Non-pigmented ciliary epithelial cell (primary cell): ENCODE measurements at places on chromosomes 13 and 19.

GRCh38 chr19:46591870-46592269, 9.3 kb upstream of the CALM3 start:
- no peak for DNase-seq

GRCh38 chr13:51244637-51245405, 22.6 kb downstream of the FAM124A start:
- DNase-seq = no peak

GRCh38 chr19:19297759-19298158, 22.6 kb downstream of the SUGP1 start:
- DNase-seq = no peak

DNA sequence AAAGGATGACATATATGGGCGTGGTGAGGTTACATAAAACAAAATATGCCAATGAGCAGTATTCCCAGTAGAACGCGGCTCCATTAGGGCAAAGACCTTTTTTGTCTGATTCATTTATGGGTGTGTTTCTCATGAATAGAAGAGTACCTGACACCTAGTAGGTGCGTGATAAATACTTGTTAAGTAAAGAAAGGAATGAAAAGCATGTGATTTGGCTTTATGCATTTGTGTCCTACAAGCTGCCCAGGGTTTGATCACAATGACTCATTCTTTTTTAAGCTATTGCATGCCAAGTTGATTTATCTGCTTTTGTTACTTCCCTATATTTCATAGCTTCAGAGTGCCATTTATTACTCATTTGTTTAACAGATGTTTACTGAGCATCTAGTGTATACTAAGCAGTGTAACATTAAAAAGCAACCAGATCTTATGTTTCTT, 19.1 kb upstream of the KCTD4 start:
- peak; percentile 30 for DNase-seq

DNA sequence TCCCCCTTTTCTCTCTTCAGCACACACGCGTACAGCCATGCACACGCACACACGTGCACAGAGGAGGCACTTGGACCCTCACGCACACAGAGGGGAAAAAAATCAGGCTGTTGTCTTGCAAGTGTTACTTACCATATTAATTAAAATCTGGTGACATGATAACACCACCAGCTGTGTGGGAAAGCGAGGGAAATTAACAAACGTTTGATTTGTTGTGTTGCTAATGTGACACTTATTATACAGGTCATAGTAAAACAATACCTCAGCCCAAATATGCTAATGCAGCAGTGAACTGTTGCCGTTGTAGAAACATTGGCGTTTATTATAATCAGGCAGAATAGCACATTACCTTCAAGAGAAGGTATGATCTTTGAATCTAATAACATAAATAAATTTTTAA, 211.7 kb downstream of the TEX29 start:
- no peak for DNase-seq

DNA sequence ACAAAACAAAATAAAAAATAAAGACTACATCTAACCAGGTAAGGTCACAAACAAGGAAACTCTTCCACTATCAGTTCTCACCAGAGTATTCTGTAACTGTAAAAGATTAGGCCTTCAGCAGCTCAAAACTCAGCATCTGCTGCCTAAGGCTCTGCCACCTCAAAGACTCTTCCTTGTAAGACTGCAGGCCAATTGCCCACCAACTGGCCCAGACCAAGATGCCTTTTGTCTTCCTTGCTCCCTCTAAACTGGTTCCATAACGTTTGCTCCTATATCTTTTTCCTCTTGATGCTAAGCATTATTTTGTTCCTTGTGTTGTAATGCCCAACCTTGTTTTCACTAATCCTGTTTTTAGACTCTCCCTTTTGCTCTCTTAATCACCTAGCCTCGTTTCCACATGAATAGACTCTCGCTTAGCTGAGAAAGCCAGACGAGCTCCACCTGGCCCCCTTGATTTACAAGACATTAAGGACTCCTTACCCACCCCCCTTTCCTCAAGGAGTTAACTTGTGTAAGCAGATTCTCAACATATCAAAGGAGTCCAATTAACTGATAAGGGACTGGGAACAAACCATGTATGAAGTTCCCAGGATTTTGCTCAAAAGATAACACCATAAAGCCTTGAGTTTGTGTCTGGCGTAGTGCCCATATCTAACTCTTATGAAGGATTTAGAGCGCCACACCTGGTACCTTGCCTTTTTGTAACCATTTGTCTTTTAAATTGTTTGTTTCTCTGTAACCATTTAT, 1.5 kb downstream of the ZNF814 start:
- peak; percentile 17 for DNase-seq

DNA sequence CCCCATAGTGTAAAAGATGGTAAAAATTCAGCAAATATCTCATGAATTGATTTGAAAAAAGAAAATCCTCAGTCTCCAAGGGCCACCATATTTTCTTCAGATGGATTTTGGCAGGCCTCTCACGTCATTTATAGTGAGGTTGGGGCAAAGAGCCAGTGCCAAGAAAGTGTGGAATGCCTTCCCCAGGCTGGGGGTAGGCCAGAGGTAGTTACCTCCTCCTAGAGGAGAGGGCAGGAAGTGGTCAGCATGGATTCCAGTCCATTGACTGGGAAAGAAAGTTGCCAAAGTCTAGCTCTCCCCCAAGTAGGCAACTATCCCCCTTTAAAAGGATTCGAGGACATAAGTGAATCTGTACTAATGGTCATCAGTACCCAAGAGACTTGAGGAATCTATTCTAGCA, 68.4 kb upstream of the KCTD4 start:
- no peak for DNase-seq

DNA sequence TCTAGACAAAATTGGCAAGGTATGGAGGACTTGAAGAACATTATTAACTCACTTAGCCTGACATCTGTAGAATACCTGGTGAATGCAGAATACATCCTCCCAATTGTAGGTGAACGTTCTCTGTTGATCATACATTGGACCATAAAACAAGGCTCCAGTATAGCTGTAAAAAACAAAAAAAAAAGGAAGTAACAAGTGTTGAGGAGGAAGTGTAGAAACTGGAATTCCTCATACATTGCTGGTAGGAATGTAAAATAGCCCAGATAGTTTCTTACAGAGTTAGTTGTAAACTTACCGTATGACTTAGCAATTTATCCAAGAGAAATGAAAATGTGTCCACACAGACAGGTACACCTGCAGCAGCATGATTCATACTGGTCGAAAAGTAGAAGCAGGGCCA, 44.8 kb downstream of the TSSK6 start:
- DNase-seq = no peak

GRCh38 chr13:102141625-102142472, 260.0 kb downstream of the FGF14 start:
- DNase-seq = no peak

DNA sequence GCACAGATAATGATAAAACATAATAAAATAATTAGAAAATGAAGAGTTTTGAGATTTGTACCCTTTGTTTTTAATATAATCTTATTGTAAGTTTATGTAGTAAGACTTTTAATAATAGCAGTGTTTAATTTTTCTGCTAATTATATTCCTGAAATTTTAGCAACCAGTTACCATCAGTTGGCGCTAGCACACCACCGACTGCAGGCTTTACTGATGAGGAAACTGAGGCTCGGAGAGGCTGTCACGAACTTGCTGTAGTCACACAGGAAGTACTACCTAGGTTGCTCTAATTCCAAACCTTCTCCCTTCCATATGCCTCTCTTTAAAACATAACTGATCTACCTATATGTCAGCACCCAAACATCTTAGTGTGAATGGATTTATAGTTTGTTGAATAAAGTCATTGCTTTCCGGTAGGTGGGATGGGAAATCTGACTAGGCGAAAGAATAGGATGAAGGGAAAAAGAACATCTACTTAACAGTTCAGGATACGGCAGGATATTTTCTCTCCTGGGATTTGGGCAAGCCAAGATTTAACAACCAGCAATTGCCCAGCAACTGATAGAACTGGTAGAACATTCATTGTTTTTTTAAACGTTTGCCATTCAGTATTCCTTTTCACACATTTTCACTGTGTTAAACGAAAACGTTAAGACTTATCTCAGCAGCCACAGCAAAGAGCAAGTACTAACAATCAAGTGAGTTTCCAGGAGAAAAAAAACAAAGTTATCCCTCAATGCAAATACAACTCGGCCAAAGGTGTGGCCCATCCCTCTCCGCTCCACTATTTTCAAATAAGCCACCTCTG, 822 bp upstream of the RFXAP start:
- DNase-seq = no peak

DNA sequence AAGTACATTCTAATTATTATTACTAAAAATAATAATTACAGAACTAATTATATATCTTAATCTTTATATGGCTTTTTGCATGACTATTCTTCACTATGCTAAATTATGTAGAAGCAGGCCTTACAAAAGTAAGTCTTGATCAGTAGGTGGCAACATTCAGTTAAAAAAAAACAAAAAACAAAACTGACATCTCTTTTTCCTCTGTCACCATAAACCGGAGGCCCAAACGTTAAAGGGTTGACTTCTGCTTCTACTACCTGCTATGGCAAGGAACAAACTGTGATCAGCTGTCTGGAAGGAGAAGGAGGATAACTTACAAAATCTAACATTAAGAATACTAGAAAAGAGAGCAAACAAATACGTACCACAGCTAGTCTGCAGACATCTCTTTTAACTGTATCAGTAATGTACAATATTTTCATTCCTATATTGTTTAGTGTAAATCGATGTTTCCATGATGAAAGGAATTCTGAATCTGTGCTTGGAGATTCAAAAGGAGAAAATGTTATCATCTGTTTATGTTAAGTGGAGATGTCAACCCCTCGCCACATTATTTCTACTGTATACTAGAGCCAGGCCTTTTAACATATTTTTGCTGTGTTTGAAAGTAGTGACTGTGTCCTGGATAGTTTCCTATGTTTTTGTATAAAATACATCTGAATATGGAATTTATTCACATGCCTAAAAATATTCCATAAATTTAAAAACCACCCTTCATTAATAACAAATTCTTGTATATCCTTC, 1525.4 kb downstream of the SLITRK1 start:
- DNase-seq = no peak

DNA sequence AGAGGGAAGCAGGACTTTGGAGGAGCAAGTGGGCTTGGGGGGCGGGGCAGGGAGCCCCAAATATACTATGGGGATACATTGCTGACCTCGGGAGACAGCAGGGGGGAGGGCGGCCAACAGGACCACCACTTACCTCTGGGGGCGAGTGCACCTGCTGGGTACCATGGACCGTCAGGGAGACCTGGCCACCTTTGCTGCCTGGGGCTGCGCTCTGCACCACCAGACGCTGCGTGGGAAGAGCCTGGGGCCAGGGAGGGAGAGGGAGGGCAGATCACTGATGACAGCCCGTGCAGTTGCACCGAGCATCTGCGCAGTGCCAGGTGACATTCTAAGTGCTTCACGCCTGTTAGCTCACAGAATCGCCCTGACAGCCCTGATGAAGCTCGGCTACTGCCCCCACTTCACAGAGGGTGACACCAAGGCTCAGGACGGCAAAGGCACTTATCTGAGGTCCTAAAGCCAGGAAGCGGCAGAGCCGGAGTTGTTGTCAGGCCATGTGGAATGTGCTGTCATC, 24.1 kb downstream of the RFX1 start:
- no peak for DNase-seq

DNA sequence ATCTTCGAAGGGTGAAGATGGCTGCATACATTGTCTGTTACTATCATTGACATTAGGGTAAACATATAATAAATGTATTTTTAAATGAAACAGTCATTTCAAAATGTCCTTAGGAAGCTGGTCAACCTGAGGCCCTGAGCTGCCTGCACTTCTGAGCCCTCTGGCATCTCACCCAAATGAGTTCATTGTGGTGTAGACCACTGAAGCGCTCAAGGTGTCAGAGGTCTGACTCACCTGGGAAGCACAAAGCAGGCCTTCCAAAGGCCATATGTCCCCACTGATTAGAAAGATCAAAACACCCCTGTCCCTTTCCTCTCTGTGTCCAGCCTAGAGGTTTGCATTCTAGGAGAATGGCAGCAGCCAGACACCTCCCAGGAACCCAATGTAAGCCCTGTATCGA, 59.6 kb downstream of the COL4A2 start:
- DNase-seq = no peak

DNA sequence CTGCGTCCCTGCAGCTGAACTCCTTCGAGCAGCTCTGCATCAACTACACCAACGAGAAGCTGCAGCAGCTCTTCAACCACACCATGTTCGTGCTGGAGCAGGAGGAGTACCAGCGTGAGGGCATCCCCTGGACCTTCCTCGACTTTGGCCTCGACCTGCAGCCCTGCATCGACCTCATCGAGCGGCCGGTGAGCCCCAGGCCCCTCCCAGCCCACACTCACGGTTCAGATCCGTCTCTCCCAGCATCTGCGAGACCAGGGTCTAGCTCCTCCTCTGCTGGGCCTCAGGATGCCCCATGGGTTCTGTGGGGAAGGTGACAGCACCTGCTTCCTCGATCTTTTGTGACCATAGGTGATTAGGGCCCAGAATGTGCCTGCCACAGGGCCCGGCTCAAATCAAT, 46.2 kb downstream of the MYH14 start:
- DNase-seq = no peak

GRCh38 chr13:108895220-108895704, 265.9 kb downstream of the MYO16 start:
- no peak for DNase-seq

- DNase-seq = no peak
Observed at GRCh38 chr19:11125994-11126685, 29.4 kb downstream of the SPC24 start.

GRCh38 chr19:4976401-4977298, 7.7 kb downstream of the KDM4B start:
- peak; percentile 83 for DNase-seq

DNA sequence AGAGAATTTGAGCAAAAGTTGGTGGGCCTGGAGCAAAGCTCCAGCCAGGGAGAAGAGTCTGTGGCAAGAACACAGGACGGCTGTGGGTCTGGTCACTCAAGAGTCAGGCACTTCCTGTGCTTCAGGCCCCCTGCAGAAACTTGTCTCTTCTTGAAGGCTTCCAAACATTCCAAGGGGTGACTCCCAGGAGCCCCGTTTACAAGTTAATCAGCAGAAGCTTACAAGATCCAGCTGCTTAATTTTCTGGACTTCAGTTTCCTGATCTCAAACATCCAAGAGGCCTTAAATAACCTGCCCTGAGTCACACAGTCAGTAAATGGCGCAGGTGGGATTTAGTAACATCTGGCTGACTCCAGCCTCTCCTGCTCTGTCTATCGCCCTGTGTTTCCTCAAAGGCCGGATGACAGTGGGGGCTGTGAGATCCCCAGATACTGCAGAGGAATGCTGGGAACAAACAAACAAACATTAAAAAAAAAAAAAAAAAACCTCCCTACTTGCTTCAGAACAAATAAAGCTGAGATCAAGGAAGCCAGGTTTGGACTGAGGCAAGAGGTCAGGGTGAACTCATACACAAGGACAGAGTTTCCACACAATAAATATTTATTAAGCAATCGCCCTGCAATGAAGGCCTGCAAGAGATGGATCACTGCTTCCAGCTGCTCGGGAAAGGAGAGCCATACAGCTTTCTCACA, 175.4 kb upstream of the RFC3 start:
- no peak for DNase-seq

- no peak for DNase-seq
Observed at GRCh38 chr13:68727798-68728197, 1379.8 kb upstream of the ATXN8OS start.

- DNase-seq = no peak
Observed at GRCh38 chr19:12750851-12751250, 740 bp upstream of the BEST2 start.
